ENCODE measurements at places on chromosomes 3 and 15.

- DNase-seq = no peak
These were observed 31.7 kb downstream of the NR2F2 start for GRCh38 chr15:96362011-96362754.

DNA sequence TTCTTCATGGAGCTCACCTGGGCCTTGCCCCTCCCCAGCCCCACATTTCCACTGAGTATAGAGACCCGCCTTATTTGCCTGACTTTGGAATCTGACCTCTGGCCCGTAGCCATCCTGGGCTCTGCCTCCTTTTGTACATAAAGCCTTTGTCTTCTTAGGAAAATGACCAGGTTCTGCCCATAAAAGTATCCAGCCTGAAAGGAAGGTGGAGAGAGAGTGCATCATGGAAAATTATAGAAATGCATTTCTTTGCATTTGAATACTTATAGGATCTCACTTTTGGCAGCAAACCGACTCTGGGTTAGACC is 3.6 kb upstream of the SH2D7 start:
- no peak for DNase-seq

GRCh38 chr3:152591515-152591914 is 243.4 kb upstream of the P2RY1 start:
- DNase-seq = no peak

DNA sequence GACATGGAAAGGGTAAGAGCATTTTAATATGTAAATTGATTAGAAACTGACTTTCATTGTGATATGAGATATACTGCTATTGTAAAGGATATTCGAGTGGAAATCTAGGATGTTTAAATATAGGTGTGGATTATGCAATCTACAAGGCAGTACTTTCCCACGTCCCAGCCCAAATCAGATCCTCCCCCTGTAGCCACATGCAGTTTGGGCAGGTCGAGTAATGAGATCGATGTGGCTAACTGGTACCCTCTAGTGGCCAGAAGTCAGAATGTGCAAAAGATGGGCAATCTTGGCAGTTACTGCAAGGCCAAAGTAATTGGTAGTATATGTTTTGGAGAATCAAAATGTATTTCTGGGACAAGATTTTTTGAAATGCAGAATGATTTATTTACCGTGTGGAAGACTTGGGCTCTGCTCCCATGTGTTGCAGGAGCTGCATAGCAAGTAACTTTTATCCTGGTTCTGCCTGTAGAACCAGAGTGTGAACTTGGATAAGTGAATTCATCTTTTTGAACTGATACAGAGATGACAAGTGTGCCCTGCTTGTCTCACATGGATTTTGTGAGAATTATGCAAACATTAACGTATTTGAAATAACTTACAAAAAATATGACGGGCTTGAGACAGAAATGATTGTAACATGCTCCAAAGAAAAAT is 94.5 kb upstream of the ADAMTSL3 start:
- peak; percentile 85 for DNase-seq

GRCh38 chr15:42808913-42809312 is 72.0 kb upstream of the CDAN1 start:
- peak; percentile 44 for DNase-seq

DNA sequence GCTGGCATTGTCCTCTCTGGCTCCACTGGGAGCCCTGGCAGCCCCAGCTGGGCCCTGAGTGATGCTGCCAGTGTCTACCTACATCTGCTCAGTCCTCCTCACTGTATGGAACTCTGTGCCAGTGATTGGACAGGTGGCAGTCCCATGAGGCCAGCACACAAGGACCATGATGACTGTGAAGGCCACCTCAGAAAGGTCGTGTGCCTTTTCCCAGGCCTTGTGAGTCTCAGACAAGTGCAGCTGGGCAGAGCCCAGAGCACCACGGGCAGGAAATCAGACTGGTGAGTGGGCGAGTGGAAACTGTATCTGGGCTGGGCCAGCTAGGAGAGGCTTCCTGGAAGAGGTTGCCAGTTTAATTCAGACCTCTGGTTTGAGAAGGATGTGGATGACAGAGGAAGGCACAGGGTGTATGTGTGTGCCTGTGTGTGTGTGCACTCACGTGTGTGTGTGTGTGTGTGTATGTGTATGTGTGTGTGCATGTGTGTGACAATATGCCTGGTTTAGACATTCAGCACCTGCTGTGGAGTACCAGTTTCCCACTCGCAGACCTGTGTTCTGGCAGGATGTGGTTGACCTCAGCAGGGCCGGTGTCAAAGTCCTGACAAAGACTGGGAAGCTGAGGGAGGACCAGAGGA is 7.0 kb downstream of the MAPKAPK3 start:
- DNase-seq = no peak

DNA sequence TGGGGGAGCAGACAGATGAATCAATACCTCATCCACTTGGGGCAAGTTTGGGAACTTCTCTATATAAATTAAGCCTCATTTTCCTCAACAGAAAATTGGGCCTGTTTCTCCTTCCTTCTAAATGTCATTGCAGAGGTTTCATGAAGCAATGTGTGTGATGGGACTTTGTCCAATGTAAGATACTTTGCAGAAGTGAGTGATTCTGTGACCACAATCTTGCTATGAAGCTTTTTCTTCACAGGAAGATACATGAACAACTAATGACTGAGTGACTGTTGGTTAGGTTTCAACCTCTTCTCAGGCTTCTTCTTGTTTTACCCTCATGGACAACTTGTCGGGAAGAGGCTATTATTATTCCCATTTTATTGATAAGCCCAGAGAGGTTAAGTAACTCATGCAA is 11.0 kb downstream of the TMEM45A start:
- DNase-seq = no peak

DNA sequence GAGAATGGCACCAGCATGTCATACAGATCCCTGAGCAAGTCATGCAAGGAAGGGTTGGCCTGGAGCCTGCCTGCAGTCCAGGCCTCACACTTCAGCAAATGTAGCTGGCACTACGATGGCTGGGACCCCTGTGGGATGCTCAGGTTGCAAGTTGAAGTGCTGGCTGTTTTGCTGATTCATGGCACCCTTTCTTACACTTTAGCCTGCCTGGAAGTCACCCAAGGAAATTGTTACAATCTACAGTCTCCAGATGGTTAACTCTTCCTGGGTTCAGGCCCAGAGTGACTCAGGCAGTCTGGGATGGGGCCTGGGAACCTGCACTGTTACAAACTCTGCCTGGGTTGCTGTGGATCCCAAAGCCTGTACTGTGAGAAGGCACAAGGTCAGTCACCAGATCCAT is 91.0 kb upstream of the SLC6A11 start:
- no peak for DNase-seq

DNA sequence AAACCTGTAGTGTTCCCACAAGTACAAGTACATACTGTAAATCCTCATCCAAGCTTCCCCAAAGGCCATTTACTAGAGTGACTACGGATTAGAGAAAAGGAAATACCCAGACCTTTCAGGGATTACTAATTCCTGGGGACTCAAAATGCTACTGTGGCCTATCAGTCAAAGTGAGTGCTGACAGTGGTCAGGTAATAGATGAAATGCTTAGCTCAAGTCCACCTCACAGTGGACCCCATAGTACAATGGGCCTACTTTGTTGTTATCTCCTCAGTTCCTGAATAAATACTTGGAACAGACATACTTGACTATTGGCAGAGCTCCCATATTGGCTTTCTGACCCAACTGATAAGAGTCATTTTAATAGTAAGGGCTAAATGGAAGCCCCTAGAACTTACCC is 61.6 kb downstream of the MAP4 start:
- no peak for DNase-seq

DNA sequence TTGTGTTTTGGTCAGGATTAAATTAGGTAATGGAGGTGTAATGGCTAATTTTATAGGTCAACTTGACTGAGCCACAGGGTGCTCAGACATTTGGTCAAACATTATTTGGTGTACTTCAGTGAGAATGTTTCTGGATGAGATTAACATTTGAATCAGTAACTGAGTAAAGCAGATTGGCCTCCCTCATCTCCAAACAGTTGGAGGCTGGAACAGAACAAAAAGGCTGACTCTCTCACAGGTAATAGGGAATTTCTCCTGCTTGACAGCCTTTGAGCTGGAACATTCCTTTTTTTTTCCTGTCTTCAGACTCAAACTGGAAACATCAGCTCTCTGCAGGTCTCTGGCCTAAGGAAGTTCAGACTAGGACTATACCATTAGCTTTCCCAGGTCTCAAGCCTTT is 280.7 kb downstream of the ZBTB20 start:
- peak; percentile 47 for DNase-seq

DNA sequence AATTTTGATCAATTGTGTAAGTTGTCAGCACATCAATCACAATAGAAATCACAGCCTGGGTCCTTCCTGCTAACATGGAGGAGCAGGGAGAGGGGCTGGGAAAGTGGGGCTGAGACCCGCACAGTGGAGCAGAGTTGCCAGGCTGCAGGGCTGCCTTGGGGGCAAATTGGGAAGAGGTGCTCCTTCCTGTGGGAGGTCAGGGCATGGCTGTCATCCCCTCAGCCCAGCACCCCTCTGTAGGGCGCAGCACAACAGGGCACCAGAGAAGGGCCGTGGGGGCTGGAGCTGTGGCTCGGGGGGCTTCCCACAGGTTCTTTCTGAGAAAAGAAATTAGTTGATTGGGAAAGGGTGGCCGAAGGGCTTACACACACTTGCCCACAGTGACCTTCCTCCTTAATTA is 126.3 kb downstream of the NSMCE3 start:
- DNase-seq = no peak

- peak; percentile 36 for DNase-seq
These were observed 146.1 kb upstream of the IQSEC1 start for GRCh38 chr3:13219077-13219901.
